Activated CD8-positive, alpha-beta memory T cell treated with anti-CD3 and anti-CD28 coated beads, Interleukin-2, amount 50 U/mL, for 4 hours (primary cell): ENCODE measurements at places on chromosomes 6 and 20.
A peak's percentile ranks its signal among the peaks of the same experiment; 100 is the strongest.

DNA sequence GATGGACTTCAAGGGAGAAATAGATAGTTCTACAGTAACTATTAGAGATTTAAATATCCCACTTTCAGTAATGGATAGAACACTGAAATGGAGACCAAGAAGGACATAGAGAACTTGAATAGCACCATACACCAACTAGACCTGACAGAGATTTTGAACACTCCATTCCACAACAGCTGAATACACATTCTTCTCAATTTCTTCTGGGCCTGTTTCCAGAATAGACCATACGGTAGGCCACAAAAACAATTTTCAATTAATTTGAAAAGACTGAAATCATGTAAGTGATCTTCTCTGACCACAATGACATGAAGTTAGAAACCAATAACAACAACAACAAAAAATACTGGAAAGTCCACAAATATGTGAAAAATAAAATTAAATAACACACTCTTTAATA is 979.1 kb upstream of the FLRT3 start:
- DNase-seq = no peak

DNA sequence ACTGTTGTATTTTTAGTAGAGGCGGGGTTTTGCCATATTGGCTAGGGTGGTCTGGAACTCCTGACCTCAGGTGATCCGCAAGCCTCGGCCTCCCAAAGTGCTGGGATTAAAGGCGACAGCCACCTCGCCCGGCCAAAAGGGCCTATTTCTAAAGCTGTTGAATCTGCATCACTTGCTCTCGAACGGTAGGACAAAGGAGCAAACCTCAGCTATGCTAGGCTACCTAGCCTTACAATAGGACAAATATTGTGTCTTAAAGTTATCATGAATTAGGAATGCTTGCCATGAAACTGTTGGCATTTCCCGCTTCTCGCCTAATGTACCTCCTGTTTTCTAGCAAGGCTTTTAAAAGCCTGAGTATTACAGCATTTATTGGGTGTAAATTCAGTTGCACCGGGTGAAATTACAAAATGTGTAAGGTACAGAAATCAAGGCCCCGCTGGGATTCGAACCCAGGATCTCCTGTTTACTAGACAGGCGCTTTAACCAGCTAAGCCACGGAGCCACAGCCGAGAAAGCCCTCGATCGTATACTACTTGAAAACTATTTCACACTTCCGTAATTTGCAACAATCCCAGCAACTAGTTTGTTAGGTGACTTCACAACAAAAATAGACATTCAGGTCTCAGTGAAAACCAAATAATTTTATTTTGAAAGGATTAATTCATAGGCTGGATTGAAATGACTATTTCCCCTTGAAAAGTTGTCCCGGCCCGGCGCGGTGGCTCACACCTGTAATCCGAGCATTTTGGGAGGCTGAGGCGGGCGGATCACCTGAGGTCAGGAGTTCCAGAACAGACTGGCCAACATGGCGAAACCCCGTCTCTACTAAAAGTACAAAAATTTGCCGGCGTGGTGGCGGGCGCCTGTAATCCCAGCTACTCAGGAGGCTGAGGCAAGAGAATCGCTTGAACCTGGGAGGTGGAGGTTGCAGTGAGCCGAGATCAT is 211.6 kb upstream of the ZNF184 start:
- peak; percentile 36 for DNase-seq

DNA sequence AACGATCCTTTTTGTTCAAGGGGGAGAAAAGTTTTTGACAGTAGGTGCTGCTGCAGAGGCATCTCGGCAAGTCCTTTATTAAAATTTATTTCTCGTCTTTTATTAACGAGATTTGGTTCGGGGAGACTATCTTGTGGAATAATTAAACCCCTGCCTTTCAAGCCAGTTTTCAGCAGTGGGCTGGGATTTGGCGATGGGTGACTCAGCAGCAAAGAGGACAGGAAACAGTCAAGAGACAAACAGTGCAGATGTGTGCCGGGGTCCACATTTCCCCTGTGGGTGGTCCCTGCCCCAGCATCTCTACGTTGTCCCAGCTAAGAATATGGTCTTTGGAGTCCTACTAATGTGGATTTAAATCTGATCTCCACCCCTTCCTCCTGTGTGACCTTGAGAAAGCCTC is 282.8 kb downstream of the CDH26 start:
- no peak for DNase-seq

GRCh38 chr6:149032599-149033405 is 284.7 kb upstream of the TAB2 start:
- DNase-seq = peak; percentile 34

- peak; percentile 38 for DNase-seq
These were observed 7.4 kb upstream of the SLC12A5 start for GRCh38 chr20:46021361-46022359.

GRCh38 chr20:35363190-35363589 is 48.6 kb downstream of the UQCC1 start:
- DNase-seq = no peak

DNA sequence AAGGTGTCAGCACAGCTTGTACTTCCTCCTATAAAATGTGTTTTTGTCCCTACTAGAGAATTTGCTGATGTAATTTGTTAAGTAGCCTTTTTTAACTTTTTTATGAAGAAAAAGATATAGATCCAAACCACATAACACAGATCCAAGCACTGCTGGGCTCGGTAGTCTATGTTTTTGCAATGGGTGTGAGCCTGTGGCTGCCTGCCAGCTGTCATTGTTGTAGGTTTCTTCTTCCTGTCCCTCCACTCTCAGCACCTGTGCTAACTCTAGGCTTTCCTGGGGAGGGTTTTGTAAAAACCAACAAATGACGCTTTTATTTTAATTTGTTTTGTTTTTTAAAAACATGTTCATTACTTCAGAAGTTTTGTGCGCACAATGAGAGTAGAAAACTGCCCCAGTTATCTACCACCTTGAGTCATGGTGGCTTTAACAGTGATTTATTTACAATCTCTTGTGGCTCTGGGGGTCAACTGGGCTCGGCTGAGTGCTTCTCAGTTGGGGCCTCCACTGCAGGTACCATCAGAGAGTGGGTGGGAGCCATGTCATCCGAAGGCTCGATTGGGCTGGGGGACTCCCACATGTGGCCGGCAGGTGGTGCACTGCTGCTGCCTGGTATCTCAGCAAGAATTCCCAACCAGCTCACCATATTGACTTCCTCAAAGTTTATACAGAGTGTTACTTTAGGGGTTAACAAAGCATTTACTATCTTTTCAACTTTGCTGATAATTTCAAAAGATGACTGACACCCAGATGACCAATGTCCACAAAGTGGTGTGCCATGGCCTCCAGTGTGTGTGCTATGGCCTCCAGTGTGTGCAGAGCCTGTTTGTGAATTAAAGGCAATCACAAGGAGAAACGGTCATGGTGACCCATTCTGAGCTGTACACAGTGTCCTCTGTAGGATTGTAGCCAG is 3.0 kb upstream of the CCR6 start:
- no peak for DNase-seq

- peak; percentile 68 for DNase-seq
These were observed 2.6 kb upstream of the ZBP1 start for GRCh38 chr20:57622579-57623381.

DNA sequence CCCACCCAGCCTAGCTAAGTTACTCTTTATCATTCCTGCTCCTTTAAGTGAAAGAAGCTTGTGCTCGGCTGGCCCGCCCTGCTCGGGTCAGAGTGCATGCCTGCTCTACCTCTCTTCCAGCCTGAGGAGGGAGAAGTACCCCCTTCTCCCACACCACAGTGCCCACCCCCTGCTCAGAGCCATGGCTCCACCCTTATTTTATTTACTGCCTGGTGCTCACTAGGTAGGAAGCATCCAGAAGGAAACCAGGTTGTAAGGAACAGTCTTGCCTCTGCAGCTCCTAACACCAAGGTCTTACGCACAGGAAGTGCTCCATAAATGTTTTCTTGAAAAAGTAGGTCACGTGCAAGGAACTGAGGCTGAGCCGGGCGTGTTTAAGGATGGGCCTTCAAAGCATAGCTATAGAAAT is 105.7 kb upstream of the SNX9 start:
- no peak for DNase-seq

GRCh38 chr6:31178143-31179041 is 7.9 kb upstream of the POU5F1 start:
- no peak for DNase-seq
